ENCODE measurements at places on chromosomes 12 and 14.
A peak's percentile ranks its signal among the peaks of the same experiment; 100 is the strongest.

DNA sequence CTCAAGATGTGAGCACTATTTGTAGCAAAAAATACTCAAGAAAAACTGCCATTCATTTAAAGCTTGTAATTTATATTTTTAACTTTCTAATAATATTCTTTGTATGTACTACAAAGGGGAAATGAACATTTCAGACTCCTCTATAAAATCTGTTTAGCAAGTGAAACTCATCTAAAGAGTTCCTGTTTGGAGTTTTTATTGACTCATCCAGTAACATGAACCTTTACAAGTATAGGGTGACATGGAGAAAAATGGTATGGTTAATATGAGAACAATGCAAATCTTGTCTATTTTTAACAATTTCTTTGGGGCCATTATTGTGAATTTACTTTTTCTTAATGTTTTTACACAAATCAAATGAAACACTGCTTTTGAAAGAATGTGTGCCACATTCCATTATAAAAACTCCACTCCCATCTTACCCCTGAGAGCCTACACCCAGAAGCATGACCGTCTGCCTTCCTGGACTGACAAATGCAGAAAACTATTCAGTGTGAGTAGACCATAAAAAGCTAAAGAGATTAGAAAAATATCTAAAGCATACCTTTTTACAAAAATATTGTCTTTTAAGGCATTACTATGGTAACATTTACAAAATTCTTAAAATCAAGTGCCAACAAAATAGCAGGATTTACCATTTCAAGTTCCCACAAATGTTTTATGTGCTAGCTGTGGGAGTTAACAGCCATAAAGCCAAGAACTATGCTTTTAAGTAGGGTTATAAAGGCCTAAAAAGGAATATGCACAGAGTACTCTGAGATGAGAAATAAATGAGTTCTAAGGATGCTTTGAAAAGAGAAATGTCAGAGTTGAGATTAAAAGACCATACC, 144.0 kb downstream of the ADAMTS20 start:
- no peak for DNase-seq

- no peak for DNase-seq
Measured at GRCh38 chr12:66044731-66045130, 85.8 kb downstream of the LLPH start.

GRCh38 chr12:988646-989045, 2.4 kb upstream of the ERC1 start:
- no peak for DNase-seq

GRCh38 chr12:31724557-31724956, 4.3 kb downstream of the AMN1 start:
- DNase-seq = no peak

DNA sequence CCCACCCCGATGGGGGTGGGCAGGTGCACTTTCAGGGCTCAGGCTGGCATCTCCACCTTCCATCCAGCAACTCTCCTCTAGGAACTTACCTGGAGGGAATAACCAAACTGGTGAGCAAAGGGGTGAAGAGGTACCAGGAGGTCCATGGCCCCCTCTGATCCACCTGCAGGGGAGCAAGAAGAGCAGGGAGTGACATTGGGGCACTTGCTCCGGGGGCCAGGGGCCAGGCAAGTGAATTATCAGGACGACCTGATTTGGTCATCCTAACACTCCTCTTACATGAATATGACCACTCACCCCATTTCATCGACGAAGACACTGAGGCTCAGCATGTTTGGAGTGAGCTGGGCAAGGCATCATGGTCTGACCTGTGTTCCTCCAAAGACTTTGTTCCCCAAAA, 6.0 kb downstream of the DIO3 start:
- no peak for DNase-seq

DNA sequence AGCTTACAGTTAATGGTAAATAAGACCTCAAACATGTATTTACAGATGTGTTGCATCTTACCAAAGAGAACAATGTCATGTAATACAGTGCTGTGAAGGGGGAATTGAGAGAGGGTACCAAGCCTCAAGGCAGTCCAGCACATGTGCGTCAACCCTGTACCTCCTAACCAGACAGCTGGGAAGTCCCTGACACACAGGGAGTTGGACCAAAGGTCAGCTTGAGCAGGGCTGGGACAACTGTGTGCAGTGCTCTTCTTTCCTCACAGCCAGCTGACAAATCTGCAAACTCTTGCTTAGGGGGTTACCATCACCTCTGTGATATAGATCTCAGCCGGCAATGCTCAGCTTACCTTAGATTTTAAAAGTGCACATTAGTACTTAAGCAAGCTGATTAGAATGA, 56.8 kb upstream of the RIC8B start:
- DNase-seq = no peak

DNA sequence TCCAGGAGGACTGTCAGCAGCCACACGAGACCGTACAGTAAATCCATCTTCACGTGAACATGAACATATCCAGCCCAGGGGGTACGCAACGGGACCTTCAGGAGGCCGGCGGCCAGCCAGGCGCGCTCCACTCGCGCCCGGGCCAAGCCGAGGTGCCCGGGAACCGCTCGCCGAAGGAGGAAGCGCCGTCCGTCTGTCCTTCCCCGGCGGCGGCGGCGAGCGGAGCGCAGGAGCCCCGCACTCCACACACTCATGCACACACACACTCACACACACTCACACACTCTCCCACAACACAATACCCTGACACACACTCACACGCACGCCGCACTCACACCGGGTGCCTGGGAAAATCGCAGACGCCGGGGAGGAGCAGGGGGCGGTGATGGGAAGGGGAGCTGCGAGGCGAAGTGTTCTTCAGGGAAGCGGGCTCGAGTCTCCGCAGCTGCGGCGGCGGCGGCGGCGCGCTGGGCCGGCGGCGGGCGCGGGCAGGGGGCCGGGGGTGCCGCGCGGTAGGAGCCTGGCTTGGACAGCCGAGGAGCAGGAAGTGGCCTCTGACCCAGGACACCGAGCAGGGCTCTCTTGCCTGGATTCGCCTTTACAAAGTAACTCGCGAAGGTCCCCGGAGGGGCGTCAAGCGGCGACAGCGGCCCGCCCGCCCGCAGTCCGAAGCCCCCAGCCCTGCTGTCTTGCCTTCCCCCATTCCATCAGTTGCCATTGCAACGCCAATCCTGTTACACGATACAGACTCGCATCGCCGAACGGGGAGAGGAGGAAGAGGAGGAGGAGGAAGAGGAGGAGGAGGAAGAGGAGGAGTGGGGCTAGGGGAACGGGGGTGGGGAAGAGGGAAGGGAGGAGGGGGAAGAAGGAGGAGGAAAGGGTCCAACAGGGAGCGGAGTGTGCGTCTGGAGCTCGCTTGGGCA, 601 bp downstream of the MDGA2 start:
- peak; percentile 3 for DNase-seq

GRCh38 chr14:105343194-105343593, 28.6 kb downstream of the PACS2 start:
- no peak for DNase-seq

GRCh38 chr14:75128596-75128990, 1.7 kb upstream of the NEK9 start:
- DNase-seq = no peak

GRCh38 chr12:93191423-93191822, 186.3 kb upstream of the NUDT4 start:
- no peak for DNase-seq

DNA sequence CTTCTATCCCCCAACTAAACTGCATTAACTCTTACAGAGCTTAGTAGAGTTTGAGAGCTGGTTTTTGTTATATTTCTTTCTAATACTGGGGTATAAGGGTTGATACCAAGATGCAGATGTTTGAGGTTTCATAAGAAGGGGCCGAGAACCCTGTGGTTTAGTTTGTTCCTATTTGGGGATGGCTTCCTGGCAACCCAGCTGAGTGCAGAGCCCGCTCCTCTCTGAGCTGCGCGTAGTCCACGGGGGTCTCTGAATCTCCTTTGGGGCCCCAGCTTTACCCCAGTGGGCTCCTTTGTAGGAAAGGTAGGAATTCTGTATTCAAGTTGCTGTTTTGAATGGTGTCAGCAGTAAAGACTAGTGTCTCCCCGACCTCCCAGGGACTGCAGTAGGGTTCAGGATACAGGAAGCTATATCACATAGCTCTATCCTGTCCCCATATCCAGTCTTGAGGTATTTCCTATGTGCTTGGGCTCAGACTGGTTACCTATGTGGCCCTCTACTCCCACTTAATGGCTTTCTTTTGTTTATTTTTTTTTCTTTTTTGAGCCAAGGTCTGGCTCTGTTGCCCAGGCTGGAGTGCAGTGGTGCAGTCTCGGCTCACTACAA, 25.4 kb downstream of the PLXNC1 start:
- no peak for DNase-seq

Measured in NCI-H1417 treated with DMSO at 0.1 percent for 48 hours (cell line).